ENCODE measurements at places on chromosomes 1 and 21.

DNA sequence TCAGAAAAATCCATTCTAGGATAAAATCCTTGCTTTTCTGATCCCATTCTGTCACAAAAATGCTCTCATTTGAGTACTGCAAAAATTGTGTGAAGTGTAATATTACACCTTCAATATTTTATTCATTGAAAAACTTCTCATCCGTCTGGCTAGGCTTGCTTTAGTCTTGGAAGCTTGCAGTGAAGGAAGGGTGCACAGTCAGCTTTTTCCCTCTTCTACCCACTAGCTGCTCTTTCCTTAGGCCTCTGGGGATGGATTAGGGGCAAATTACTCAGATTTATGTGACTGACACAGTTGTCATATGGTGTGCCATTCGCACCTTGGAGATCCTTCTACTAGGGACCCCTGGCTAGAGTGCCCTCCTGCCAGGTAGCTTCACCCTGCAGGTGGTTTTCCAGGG lies 32.1 kb downstream of the OVAAL start:
- DNase-seq, result no peak

GRCh38 chr1:95287081-95287480 lies 53.1 kb downstream of the RWDD3 start:
- no peak for DNase-seq

- no peak for DNase-seq
These were observed 3.2 kb downstream of the MECR start for GRCh38 chr1:29227511-29227910.

- no peak for DNase-seq
These were observed 5.9 kb downstream of the URB2 start for GRCh38 chr1:229631966-229632365.
